HTR-8/SVneo (cell line): ENCODE measurements at places on chromosomes 16 and 17.

- no peak for DNase-seq
These were observed 310.0 kb downstream of the SEC14L1 start for GRCh38 chr17:77450742-77451244.

DNA sequence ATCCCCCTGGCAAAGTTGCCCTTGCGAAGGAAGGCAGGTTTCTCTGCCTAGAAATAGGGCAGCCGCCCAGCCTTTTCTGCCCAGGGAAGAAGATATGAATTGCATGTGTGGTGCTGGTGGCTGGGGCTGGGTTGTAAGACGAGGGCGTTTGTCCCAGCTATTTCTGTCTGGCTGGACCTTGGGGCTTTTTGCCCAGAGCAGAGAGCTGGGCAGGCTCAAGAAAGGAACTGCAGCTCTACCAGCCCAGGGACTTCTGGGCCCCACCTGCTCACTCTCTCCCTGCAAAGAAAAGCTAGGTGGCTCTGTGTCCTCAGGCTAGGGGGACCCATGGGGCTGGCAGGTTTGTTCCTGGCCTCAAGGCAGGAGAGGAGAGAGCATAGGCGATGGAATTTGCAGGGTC lies 586 bp downstream of the CACNG1 start:
- DNase-seq, result no peak

DNA sequence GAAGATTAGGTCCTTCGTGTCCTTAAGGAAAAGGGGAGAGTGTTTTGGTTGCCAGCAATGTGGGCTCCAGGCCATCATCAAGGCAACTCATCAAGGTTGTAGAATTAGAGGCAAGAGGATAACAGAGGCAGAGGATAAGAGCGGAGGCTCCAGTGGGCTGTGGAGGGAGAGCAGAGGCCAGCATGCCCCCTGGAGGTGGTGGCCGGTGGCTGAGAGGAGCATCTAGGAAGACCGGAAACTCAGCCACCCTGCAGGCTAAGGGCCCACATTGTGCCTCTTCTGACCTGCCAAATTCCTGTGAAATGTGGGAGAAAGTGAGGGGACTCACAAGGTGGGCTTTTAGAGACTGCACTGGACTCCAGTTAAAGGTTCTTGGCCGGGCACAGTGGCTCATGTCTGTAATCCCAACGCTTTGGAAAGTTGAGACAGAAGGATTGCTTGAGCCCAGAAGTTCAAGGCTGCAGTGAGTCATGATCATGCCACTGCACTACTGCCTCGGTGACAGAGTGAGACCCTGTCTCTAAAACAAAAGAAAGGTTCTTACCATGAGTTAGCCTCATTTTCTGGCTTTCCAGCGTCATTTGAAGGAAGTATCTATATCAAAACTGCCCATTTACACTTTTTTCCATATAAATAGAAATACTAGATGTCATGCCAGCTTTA lies 62.7 kb upstream of the ADORA2B start:
- DNase-seq, result no peak

GRCh38 chr17:68381076-68381900 lies 76.0 kb downstream of the WIPI1 start:
- DNase-seq, result peak; percentile 90

GRCh38 chr17:75731086-75731715 lies 9.9 kb downstream of the ITGB4 start:
- no peak for DNase-seq

DNA sequence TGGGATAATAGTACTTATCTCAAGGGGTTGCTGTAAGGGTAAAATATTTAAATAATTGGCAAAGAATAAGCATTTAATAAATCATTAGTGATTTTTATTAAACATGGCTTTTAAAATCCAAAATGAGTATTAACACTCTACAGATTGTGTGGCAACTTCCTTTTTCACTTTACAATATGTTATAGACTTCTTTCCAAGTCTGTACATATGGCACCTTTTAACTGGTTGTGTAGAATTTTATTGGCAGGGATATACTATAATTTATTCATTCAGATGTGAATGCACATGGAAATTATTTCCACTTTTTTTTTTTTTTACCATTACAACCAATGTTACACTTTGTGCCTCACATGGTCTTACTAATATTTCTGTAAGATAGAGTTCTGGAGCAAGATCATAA lies 15.7 kb upstream of the NLRP1 start:
- DNase-seq, result no peak

DNA sequence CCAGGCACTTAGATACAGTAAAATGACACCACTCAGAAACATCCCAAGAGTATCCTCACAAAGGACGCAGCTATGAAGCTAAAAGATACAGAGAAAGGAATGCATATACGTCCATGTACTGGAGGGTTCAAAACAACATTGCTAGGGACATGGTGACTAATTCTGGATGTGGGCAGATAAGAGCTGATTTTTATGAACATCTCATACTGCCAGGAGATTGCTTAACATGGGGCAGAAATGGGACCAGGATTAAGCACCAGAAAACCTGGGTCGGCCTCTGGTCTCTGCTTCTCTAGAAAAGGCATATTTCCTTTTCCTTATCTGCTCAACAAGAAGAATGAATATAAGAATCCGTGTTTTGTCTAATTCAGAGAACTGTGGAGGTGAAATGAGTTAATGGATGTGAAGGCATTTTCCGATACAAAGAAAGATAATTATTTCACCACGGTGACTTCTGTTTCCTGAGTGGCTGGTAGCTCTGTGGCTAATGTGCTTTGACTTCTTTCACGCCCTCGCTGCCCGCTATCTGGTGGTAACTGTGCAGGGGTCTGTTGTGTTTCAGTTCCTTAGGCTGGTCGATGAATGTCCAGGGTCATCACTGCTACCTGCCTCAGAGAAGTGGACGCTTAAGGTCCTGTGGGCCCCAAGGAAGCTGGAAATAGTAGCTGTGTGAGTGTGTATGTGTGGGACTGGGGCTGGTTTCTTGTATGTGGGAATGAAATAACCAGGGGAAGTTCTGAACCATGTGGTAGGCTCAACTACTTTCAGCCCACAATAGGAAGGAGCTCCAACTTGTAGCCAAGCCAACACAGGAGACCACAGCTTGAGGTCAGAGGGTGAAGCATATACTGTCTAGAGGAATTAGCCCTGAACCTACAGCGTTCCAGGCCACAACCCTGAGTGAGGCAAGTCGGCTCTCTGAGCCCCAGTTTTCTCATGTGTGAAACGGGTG lies 15.8 kb upstream of the CCL5 start:
- no peak for DNase-seq

GRCh38 chr17:48155889-48156611 lies 48.5 kb downstream of the SNX11 start:
- DNase-seq, result no peak

GRCh38 chr17:3888343-3889171 lies 4.3 kb downstream of the CAMKK1 start:
- DNase-seq, result peak; percentile 95

- DNase-seq, result no peak
These were observed 18.2 kb downstream of the DHX38 start for GRCh38 chr16:72111657-72112451.

- peak; percentile 67 for DNase-seq
These were observed at the start of gene MFAP4 for GRCh38 chr17:19386974-19387920. MFAP4 (minus strand) TSS chr17:19387190; CDS start chr17:19387155, 35 bp downstream.

DNA sequence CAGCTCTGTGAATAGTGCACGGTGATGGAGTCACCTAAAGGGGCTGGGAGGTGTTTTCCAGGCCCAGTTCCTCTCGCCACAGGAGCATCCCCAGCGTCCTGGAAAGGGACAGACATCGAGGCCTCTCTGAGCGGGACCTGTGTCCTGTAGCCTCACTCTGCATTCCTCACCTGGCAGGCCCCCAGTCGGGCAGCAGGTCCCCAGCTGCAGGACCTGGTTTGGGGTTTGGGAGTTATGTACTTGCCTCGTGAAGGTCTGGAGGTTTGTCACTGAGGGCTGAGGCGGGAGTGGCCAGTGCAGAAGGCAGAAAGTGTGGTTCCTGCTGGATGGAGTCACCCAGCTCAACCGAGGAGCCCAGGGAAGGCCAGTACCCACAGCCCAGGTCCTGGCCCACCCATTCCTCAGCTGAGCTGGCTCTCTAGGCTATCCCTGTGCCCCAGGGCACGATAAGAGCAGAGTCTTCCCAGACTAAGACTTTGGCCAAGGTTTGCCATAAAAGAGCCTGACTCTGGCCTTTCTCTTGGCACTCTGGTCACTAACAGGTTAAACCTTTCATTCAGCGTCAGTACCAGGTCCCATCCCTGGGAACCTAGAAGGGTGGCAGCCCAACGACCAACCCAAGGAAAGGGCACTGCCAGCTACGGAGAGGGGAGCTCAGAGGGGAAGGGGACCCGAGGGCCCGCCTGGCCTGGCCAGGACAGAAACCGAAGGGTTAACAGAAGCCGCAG lies 24.4 kb downstream of the TBX4 start:
- DNase-seq, result no peak

DNA sequence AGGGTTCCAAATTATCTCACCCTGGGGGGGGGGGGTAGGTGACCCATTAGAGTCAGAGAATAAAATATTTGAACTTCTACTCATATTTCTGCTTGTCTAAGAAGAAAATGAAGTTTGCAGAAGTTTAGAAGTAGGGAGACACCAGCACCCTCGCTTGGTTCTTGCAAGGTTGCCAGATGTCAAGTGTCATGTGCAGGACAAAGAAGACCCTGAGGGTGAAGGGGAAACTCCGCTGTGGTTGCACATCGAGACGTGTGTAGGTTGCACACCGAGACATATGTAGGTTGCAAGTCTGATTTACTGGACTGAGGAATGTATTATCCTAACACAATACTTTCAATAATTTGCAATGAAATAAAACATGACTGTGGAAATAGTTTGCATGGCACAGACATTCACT lies 42.4 kb upstream of the IRF8 start:
- DNase-seq, result no peak

DNA sequence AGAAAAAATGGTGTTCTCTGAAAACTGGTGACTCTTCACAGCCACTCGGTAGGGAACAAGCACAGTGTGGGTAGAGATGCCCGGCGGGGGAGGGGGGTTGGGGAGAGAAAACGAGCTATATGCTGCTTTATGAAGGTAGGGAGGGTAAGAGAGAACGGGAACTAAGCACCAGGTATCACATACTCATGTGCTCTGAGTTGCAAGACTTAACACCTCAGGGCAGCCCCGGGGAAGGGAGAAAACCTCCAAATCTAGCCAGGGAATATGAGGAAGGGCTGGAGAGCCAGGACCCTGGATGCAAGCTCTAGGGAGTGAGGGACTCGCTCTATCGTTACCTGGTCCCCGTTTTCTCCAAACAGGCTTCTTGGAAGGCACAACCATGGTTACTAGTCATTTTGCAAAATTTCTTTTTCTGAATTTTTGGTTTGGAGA lies 35.3 kb downstream of the HIC1 start:
- no peak for DNase-seq

DNA sequence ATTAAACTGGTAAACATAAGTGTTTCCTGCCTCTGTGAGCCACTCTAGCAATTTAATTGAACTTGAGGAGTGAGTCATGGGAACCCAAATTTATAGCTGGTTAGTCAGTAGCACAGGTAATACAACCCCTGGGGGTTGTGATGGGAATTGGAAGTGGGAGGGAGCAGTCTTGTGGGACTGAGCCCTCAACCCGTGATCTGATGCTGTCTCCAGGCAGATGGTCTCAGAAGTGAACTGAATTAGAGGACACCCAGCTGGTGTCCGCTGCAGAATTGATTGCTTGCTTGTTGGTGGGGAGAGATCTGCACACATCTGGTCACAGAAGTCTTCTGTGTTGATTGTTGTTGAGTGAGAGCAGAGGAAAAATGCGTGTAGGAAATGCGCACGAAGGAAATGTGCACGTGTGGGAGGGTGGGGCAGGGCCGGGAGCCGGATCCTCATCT lies 7.7 kb upstream of the ST6GALNAC2 start:
- peak; percentile 39 for DNase-seq

DNA sequence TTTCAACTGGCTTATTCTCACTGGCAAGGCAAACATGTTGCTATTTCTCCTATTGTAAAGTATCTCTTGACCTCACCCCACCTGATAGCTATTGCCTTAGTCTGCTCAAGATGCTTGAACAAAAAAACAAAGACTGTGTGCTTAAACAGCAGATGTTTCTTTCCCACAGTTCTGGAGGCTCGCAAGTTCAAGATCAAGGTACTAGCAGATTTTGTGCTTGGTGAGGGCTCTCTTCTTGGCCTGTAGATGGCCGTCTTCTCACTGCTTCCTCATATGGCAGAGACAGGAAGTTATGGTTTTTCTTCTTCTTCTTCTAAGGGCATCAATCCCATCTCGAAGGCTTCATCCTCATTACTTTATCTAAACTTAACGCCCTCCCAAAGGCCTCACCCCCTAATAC lies 109.7 kb upstream of the CLEC3A start:
- no peak for DNase-seq

DNA sequence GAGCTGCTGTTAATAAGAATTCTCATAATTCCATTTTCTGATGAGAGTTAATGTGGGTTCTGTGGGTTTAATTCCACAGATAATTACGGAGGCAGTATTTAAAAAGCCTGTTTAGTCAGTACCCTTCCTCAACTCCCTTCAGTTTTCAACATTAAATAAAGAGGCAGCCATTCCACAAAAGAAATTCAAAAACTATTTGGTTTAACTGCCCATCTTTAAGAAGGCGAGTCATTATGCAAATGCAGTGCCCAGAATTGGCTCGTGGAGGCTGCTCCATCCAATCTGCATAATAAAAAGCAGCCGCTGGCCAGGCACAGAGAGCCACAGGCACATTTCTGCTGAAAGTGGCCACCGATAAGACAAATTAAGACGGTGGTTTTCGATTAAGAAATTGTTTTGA lies 194.4 kb upstream of the TOX3 start:
- DNase-seq, result no peak

- peak; percentile 79 for DNase-seq
These were observed 93.4 kb upstream of the TNRC6A start for GRCh38 chr16:24635900-24636610.

- no peak for DNase-seq
These were observed 30.1 kb upstream of the GAA start for GRCh38 chr17:80071116-80071841.

GRCh38 chr17:38732376-38733281 lies 2.5 kb downstream of the CISD3 start:
- DNase-seq, result no peak

DNA sequence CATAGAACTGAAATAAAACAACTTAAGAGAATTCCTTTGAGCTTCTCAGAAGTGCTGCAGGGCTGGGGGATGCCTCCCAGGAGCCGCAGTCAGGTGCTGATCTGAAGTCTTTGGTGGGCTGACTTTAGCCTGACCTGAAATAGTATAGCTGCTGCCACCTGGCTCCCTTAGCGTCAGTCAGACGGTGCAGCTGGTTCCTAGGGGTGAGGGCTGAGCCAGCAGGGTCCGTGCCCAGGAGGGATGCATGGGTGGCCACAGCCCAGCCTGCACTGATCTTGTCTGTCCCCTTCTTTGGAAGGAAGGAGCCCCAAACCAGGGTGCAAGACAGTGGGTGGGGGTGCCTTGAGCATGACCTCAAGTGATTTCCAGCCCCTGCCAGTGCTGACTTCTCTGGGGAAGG lies 11.5 kb downstream of the MAPT start:
- DNase-seq, result no peak
